ENCODE measurements at places on chromosomes 2 and 18. TPM values are rescaled to one million over a fixed set of nuclear protein-coding genes. Genes with fewer than 3 reads are reported as not detected.

- peaks cover 74% of the 10 kb centered on the region for H3K4me1 ChIP-seq
- peak overlapping the region; percentile 86 for H3K27ac ChIP-seq
- no peaks in the 10 kb centered on the region for H3K27me3 ChIP-seq
- peak overlapping the region; percentile 4 for H3K4me3 ChIP-seq
Measured at GRCh38 chr2:30351116-30351515, 95.9 kb upstream of the LCLAT1 start.

DNA sequence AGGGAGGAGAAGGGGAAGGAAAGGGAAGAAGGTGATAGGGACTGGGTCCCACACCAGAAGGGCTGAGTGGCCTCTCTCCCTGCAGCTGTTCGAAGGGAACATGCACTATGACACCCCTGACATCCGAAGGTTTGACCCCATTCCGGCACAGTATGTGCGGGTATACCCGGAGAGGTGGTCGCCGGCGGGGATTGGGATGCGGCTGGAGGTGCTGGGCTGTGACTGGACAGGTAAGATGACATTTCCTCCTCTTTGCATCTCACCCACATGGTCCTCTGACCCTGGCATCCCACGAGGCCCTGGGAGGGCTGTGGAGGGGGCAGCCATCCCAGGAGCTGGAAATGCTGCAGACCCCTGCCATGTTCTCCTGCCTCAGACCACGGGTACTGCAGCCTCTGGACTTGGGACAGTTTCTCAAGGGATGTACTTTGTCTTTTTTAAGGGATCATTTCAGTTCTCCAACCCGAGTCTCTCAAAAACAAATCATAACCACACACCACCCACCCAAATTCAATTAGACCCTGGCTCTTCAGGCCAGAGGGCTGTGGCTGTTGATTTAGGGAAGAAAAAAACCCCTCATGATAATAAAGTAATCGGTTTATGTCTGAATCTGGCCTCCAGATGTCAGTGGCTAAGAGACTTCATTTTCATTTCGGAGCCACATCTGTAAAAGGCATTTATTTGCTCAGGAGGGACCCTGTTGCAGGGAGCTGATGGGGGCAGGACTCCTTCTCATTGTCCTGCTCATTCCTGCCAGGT lies 63.5 kb downstream of the NRP2 start:
- peaks cover 11% of the 10 kb centered on the region for H3K36me3 ChIP-seq
- no peak overlapping the region for H3K27ac ChIP-seq
- no peak overlapping the region for H3K4me3 ChIP-seq
- no peak for DNase-seq
- H3K27me3 ChIP-seq = no peaks in the 10 kb centered on the region

GRCh38 chr2:21220930-21221329 lies 97.2 kb downstream of the TDRD15 start:
- no peaks in the 10 kb centered on the region for H3K27me3 ChIP-seq
- H3K4me1 ChIP-seq = peaks cover 7% of the 10 kb centered on the region
- DNase-seq = no peak
- H3K36me3 ChIP-seq = no peaks in the 10 kb centered on the region
- H3K27ac ChIP-seq = no peak overlapping the region

Gene ACOXL
- total RNA-seq = not detected

Gene CENPO
- 2.2 TPM for total RNA-seq

- no peak for DNase-seq
- no peaks in the 10 kb centered on the region for H3K36me3 ChIP-seq
- H3K4me3 ChIP-seq = no peak overlapping the region
- no peaks in the 10 kb centered on the region for H3K27me3 ChIP-seq
- H3K27ac ChIP-seq = no peak overlapping the region
Measured at GRCh38 chr2:160909781-160910242, 250.4 kb upstream of the TANK start.

- no peak overlapping the region for H3K27ac ChIP-seq
- DNase-seq = no peak
- H3K4me1 ChIP-seq = peaks cover 65% of the 10 kb centered on the region
- no peaks in the 10 kb centered on the region for H3K36me3 ChIP-seq
- H3K27me3 ChIP-seq = no peaks in the 10 kb centered on the region
Measured at GRCh38 chr2:9308186-9308955, 101.8 kb downstream of the ASAP2 start.

- no peaks in the 10 kb centered on the region for H3K27me3 ChIP-seq
- H3K4me3 ChIP-seq = no peak overlapping the region
- H3K27ac ChIP-seq = no peak overlapping the region
- no peak for DNase-seq
- H3K4me1 ChIP-seq = peaks cover 72% of the 10 kb centered on the region
Measured at GRCh38 chr2:229901819-229902218, 20.0 kb downstream of the TRIP12 start.

DNA sequence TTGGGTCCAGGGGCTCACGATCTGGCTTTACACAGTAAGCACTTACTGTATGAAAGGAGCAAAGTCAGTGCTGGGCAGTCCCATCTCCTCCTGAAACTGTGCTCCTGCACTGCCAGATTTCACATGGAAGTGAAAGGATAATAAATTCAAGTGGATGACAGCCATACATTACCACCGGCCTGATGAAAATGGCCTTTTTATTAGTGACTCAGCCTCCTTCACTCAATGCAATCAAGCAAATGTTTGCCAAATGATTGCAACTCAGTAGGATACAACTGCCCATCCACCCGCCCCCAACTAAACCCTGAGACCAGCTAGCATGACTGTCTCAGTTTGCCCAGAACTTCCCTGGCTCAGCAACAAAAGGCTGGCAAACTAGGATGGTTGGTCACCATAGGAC lies 77.1 kb downstream of the MYO5B start:
- no peak for DNase-seq
- H3K4me3 ChIP-seq = no peak overlapping the region
- no peak overlapping the region for H3K27ac ChIP-seq
- H3K36me3 ChIP-seq = no peaks in the 10 kb centered on the region
- H3K4me1 ChIP-seq = no peaks in the 10 kb centered on the region

- H3K27me3 ChIP-seq = peaks cover 58% of the 10 kb centered on the region
- H3K4me1 ChIP-seq = no peaks in the 10 kb centered on the region
- no peak overlapping the region for H3K4me3 ChIP-seq
- H3K36me3 ChIP-seq = no peaks in the 10 kb centered on the region
Measured at GRCh38 chr2:68660658-68661057, 17.3 kb downstream of the PROKR1 start.

GRCh38 chr18:74982946-74983635 lies 225.8 kb downstream of the PTGR3 start:
- no peaks in the 10 kb centered on the region for H3K4me1 ChIP-seq
- peak overlapping the region; percentile 2 for H3K27ac ChIP-seq
- no peaks in the 10 kb centered on the region for H3K36me3 ChIP-seq

Gene ATP8B1
- total RNA-seq = 8.6 TPM

Gene HAT1
- total RNA-seq = 31.0 TPM

Gene OR6B2
- total RNA-seq = not detected

DNA sequence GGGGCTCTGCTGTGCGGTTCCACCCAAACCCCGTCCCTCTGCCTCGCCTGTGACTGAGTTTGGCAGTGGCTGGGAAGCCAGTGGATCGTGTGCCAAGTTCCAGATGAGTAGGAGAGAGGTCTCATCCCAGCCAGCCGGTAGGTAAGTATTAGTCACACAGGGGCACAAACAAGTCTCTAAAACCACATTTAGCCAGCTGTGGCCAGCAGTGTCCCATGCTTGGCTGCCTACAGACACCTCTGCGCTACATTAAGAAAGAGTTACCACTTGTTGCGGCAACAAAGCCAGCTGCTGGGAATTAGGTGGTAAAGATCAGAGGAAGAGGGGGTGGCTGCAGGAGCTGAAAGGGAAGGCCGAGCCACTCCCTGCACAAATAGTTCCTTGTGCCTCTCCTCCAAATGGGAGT lies 81.2 kb downstream of the GATA6 start:
- H3K27ac ChIP-seq = no peak overlapping the region
- H3K4me1 ChIP-seq = peaks cover 34% of the 10 kb centered on the region
- no peak for DNase-seq
- no peak overlapping the region for H3K4me3 ChIP-seq

DNA sequence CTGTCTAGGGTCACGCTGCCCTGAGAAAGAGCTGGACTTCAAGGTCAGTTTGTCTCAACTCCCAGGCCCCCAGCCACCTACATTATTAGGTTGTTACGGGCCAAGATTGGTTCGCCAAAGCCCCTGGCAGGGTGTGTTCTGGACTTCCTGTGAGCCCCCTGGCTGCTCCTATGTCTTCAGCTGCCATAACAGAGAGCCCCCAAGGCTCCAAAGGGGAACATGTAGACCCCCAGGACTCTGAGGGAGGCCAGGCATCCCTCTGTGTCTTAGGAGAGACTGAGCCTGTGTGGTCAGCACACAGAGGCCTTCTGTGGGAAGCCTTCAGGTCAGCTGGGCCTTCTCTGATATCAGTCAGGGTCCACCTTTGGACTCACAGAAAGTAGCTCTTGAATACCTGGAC lies 58.3 kb downstream of the INHBB start:
- no peak overlapping the region for H3K4me3 ChIP-seq
- no peak for DNase-seq
- no peak overlapping the region for H3K27ac ChIP-seq

Gene ST8SIA3
- total RNA-seq = not detected

Gene GALNT13
- 0.19 TPM for total RNA-seq

DNA sequence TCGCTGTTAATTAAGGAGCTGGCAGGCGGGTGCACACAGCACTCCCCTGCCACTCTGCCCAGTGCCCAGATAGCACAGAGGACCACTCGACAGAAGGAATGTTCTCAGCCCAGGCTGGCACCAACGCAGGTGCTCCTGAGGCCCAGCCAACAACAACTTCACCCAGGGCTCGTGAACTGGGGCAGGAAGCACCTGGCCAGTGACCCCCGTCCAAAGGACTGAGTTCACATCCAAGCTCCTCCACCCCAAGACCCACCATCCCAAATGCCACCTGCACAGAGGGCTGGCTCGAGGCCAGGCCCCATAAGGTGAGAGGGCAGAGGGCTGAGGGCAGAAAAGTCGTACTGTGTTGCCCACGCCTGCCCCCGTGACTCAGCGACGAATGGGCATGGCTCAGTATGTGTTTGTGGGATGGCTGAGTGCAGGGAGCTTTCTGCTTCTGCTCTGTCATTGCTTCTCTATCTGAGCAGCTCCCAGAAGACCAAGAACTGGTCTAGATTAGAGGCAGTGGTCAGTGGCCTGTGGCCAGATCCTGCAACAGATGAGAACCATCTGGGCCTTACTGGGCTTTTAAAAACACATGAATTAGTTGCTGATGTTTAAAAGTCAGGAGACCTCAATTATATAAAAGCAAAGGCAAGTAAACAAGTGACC lies 68.4 kb downstream of the POLR1A start:
- peaks cover 63% of the 10 kb centered on the region for H3K4me1 ChIP-seq
- H3K36me3 ChIP-seq = peaks cover 40% of the 10 kb centered on the region
- DNase-seq = peak; percentile 87
- H3K4me3 ChIP-seq = peak overlapping the region; percentile 6

Gene MYO7B
- total RNA-seq = 0.44 TPM

- peaks cover 29% of the 10 kb centered on the region for H3K4me1 ChIP-seq
- H3K36me3 ChIP-seq = no peaks in the 10 kb centered on the region
- H3K27me3 ChIP-seq = no peaks in the 10 kb centered on the region
- DNase-seq = no peak
- H3K4me3 ChIP-seq = no peak overlapping the region
Measured at GRCh38 chr2:85534881-85535280, 4.1 kb upstream of the MAT2A start.

GRCh38 chr2:235946590-235946989 lies 221.6 kb downstream of the GBX2 start:
- no peak overlapping the region for H3K4me3 ChIP-seq
- no peak overlapping the region for H3K27ac ChIP-seq
- no peaks in the 10 kb centered on the region for H3K36me3 ChIP-seq

GRCh38 chr2:46848447-46848846 lies 67.2 kb downstream of the MCFD2 start:
- H3K4me1 ChIP-seq = peaks cover 66% of the 10 kb centered on the region
- no peaks in the 10 kb centered on the region for H3K27me3 ChIP-seq
- H3K27ac ChIP-seq = peak overlapping the region; percentile 95
- H3K4me3 ChIP-seq = no peak overlapping the region
- no peak for DNase-seq

Gene ATAD2B
- total RNA-seq = 7.9 TPM

GRCh38 chr2:85180322-85181133 lies 47.3 kb downstream of the TCF7L1 start:
- no peak for DNase-seq
- H3K4me1 ChIP-seq = peaks cover 72% of the 10 kb centered on the region
- H3K27me3 ChIP-seq = no peaks in the 10 kb centered on the region
- no peak overlapping the region for H3K4me3 ChIP-seq
- H3K36me3 ChIP-seq = no peaks in the 10 kb centered on the region

DNA sequence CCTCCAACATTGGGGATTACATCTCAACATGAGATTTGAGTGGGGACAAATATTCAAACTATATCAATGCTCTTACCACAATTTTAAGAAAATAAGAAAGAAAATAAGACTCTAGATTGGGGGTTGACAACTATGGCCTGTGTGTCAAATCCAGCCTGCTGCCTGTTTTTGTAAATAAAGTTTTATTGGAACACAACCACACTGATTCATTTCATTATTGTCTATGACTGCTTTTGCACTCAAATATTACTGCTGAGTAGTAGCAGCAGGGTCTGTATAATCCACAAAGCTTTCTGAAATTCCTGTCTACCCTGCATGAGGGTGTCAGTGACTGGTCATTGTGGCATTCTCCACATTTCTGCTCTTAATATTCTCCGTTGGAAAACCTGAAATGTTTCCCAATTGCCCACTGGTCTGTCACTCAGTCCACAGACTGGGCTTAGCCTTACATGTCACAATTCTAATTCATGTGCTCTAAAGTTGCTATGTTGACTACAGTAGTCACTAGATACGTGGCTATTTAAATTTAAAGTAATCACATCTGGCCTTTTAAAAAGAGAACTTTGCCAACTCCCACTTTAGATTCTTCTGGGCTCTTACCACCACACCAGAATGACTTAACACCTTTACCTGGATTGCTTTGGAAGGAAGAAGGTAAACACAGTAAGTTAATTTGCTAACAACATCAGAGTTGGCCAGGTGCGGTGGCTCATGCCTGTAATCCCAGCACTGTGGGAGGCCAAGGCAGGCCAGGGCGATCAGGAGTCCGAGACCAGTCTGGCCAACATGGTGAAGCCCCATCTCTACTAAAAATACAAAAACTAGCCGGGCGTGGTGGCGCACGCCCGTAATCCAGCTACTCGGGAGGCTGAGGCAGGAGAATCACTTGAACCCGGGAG lies 86.9 kb downstream of the CLHC1 start:
- DNase-seq = no peak
- no peaks in the 10 kb centered on the region for H3K36me3 ChIP-seq
- H3K4me1 ChIP-seq = no peaks in the 10 kb centered on the region
- H3K27ac ChIP-seq = no peak overlapping the region

- no peak overlapping the region for H3K4me3 ChIP-seq
- H3K27me3 ChIP-seq = no peaks in the 10 kb centered on the region
- H3K27ac ChIP-seq = peak overlapping the region; percentile 58
- DNase-seq = no peak
- H3K36me3 ChIP-seq = no peaks in the 10 kb centered on the region
Measured at GRCh38 chr2:207847098-207847806, 77.5 kb upstream of the FZD5 start.

Gene CRYGC
- total RNA-seq = not detected
